Adrenal gland (tissue), 19 donors: ENCODE measurements at places on chromosomes 7 and 10.

DNA sequence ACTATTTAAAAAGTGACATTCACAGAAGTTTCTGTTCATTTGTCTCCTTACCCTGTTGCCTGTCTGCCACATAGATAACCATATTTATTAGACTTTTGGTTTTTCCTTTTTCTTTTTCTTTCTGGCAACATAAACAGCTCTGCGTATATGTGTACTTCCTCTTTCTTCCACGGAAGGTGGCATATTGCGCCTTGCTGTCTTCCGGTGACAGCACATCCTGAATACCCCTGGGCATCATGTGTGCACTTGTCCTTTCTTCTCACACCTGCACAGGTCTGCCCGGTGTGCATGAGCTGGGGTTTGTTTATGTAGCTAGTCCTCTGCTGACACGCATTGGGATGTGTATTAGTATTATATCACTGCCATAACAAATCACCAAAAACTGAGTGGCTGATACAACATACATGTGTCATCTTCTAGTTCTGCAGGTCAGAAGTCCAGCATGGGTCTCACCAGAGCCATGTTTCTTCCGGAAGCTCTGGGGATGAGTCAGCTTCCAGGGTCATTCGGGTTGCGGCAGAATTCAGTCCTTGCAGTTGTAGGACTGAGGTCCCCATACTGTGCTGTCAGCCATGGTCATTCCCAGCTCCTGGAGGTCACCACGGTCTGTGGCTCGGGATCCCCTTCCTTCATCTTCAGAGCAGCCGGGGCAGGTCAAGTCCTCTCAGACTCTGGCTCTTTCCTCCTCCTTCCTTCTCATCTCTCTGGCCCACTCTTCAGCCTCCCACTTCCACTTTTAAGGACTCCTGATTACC lies 596.0 kb upstream of the FOXK1 start:
- no peaks in the 10 kb centered on the region for H3K27me3 ChIP-seq
- H3K4me1 ChIP-seq = no peaks in the 10 kb centered on the region
- no peaks in the 10 kb centered on the region for H3K36me3 ChIP-seq
- no peak overlapping the region for H3K4me3 ChIP-seq
- H3K27ac ChIP-seq = no peak overlapping the region

DNA sequence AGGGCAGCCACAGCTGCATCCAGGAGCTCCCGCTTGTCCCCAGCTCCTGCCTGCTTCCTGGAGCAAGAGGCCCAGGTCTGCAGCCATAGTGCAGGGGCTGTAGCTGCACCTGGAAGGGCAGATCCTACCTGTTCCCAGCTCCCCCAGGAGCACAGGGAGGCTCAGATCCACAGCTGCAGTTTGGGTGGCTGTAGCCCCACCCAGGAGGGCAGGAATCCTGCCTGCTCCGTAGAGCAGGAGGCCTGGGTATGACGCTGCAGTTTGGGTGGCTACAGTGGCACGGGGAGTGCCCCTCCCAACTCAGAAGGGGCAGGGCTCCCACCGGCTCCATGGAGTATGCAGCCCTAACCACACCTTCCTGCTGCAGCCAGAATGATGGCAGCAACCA lies 26.7 kb upstream of the CDCA7L start:
- no peaks in the 10 kb centered on the region for H3K27me3 ChIP-seq
- H3K27ac ChIP-seq = no peak overlapping the region
- H3K4me1 ChIP-seq = no peaks in the 10 kb centered on the region

DNA sequence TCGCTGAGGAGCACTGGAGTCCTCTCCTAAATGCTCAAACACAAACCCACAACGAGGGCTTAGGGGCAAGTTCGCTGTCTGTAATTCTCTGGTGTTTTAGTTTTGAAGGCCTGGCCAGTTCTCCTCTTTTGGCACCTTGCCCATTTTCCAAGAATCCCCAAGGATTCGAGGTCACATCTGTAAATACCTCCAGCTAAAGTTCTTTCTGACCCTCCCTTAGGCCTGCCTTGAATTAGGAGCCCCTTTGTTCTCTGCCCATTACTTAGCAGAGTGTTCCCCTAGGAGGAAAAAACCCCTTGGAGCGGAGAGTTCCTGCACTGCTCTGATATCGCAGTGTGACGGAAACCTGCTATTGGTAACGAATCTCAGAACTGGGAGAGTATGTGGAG lies 743 bp upstream of the PYROXD2 start:
- no peak overlapping the region for H3K4me3 ChIP-seq
- H3K36me3 ChIP-seq = peaks cover 31% of the 10 kb centered on the region
- H3K4me1 ChIP-seq = peaks cover 16% of the 10 kb centered on the region
- DNase-seq = peak; percentile 8

DNA sequence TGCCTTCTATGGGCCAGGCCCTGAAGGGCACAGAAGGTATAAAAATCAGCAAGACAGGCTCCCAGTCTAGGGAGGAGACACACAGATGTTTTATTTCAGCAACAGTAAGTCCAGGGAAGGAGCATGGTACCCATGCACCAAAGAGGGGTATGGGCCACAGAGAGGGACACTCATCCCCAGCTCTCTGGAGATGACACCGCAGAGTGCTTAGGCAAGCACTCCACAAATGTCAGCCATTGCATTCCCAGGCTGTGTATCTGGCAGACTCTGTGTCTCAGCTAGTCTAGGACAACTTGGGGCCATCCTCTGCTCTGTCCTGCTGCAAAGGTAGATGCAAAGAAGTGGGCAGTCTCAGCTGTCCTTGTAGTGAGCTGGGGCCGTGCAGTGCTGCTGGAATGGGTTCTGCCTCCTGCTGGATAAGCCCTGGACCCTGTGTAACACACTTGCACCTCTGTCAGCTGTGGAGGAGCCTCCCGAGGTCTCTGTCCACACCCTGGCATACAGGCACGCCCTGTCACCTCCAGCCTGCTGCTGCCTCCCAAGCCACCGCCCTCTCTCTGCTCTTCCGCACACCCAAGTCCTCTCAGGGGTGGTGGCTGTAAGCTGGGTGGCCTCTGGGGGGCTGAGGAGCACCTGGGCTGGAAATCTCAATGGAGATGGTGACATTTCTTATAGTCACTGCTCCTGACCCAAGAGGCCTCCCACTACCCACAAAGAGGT lies 57.6 kb downstream of the VOPP1 start:
- H3K4me1 ChIP-seq = peaks cover 9% of the 10 kb centered on the region
- DNase-seq = no peak
- no peaks in the 10 kb centered on the region for H3K27me3 ChIP-seq
- H3K4me3 ChIP-seq = no peak overlapping the region
- H3K27ac ChIP-seq = no peak overlapping the region

- no peak for DNase-seq
- no peak overlapping the region for H3K27ac ChIP-seq
Observed at GRCh38 chr10:132742837-132743194, 43.1 kb downstream of the NKX6-2 start.

DNA sequence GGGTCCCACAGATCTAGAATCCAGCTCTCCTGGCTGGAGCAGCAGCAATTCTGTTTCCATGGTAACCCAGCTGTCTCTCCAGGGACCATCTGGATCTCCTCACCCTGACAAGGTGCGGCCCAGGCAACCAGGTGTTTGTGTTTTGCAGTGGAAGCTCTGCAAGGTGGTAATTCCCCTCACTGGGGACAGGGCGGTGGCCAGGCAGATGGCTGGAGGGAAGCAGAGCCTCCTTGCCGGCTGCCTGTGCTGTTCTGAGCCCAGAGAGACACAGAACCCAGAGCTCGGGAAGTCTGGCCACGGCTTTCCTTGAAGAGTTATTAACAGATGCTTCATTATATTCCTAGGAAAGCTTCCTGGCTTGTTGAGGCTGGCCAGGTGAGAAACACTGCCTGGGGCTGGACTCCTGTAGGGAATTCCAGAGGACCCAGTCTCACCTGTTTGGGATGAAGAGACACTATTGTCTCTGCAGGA lies 118.2 kb upstream of the PPIF start:
- H3K4me1 ChIP-seq = peaks cover 10% of the 10 kb centered on the region
- H3K27me3 ChIP-seq = no peaks in the 10 kb centered on the region
- no peaks in the 10 kb centered on the region for H3K36me3 ChIP-seq
- DNase-seq = peak; percentile 84

- DNase-seq = no peak
- H3K27ac ChIP-seq = no peak overlapping the region
- H3K4me3 ChIP-seq = no peak overlapping the region
- no peaks in the 10 kb centered on the region for H3K36me3 ChIP-seq
Observed at GRCh38 chr10:61225939-61226338, 227.2 kb downstream of the TMEM26 start.

DNA sequence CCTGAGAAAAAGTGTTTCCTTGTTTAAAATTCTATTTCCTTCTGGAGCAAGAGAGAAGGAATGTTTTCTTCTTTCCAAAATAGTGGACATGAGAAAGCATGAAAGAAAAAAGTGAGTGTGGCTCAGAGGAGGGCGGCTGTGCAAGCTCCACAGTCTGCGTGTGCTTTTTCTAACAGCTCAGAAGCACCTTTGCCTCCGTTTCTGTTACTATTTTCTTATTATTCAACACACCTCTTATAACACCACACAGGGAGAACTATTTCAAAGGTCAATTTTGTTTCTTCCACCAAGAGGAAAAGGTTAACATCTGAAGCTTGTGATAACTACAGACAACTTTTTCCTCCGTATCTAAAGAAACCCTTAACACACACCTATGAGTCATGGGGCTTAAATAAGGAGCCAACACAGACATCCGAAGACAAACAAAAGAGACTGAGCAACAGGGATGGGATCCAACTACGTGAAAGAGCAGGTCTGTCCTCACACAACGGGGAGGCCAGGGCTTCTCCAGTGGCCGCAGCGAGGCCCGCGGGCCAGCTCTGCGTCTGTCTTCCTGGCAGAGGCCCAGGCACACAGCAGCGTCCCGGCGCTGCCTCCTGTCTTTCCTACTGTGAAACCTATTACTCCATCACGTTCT lies 36.2 kb upstream of the NCAPG2 start:
- no peak overlapping the region for H3K4me3 ChIP-seq
- no peaks in the 10 kb centered on the region for H3K4me1 ChIP-seq
- no peak overlapping the region for H3K27ac ChIP-seq
- no peaks in the 10 kb centered on the region for H3K36me3 ChIP-seq
- peak; percentile 52 for DNase-seq

GRCh38 chr7:158830211-158830723 lies 958 bp upstream of the ESYT2 start:
- no peak overlapping the region for H3K4me3 ChIP-seq
- no peak for DNase-seq
- H3K36me3 ChIP-seq = no peaks in the 10 kb centered on the region

GRCh38 chr7:110050785-110051184 lies 1040.1 kb upstream of the LRRN3 start:
- no peaks in the 10 kb centered on the region for H3K4me1 ChIP-seq
- no peaks in the 10 kb centered on the region for H3K27me3 ChIP-seq
- no peaks in the 10 kb centered on the region for H3K36me3 ChIP-seq
- no peak for DNase-seq
- H3K27ac ChIP-seq = no peak overlapping the region
- H3K4me3 ChIP-seq = no peak overlapping the region

DNA sequence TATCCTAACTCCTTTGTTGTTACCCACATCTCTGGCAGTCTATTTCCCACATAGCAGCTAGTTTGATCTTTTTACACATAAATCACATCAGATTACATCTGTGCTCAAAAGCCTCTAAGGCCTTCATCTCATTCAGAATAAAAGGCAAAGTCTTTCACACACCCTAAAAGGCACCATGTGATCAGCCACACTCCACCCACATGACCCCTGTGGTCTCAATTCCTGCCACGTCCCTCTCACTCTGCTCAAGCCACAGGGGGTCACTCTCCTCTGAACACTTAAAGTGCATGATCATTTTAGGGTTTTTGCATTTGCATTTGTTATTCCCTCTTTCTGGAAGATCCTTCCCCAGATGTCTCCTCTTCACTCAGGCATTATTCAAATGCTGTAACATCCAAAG lies 30.8 kb downstream of the ELAPOR2 start:
- no peaks in the 10 kb centered on the region for H3K27me3 ChIP-seq
- H3K4me1 ChIP-seq = no peaks in the 10 kb centered on the region
- DNase-seq = no peak
- H3K4me3 ChIP-seq = no peak overlapping the region
- no peak overlapping the region for H3K27ac ChIP-seq

GRCh38 chr10:33808475-33808874 lies 474.0 kb upstream of the NRP1 start:
- no peaks in the 10 kb centered on the region for H3K27me3 ChIP-seq
- no peaks in the 10 kb centered on the region for H3K4me1 ChIP-seq
- H3K27ac ChIP-seq = no peak overlapping the region
- no peak for DNase-seq

- no peaks in the 10 kb centered on the region for H3K36me3 ChIP-seq
- H3K27me3 ChIP-seq = peaks cover 97% of the 10 kb centered on the region
- H3K27ac ChIP-seq = no peak overlapping the region
- H3K4me1 ChIP-seq = peaks cover 19% of the 10 kb centered on the region
- peak overlapping the region; percentile 57 for H3K4me3 ChIP-seq
Observed at GRCh38 chr10:101222683-101223273, 6.5 kb downstream of the LBX1 start.

DNA sequence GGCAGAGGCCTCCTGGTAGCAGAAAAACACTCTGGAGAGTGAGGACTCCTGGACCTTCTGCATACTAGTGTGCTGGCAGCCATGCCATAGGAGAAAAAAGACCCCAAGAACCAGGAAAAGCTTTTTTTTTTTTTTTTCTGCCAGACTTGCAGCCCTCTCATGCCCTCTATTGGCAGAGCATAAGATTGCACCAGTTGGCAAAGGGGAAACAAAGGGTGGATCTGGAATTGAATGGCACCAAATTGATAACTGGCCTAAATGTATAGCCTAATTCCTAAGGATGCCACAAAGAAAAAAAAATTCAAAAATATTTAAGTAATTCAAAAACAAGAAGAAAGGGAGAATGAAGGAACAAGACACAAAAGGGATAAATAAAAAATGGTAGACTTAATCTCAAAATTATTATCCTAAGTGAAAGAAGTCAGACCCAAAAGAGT lies 112.5 kb upstream of the GHITM start:
- no peaks in the 10 kb centered on the region for H3K27me3 ChIP-seq
- no peak overlapping the region for H3K27ac ChIP-seq
- H3K36me3 ChIP-seq = no peaks in the 10 kb centered on the region
- H3K4me3 ChIP-seq = no peak overlapping the region

GRCh38 chr7:27389496-27389895 lies 146.9 kb downstream of the EVX1 start:
- no peaks in the 10 kb centered on the region for H3K4me1 ChIP-seq
- no peaks in the 10 kb centered on the region for H3K27me3 ChIP-seq
- no peak overlapping the region for H3K27ac ChIP-seq
- DNase-seq = no peak
- H3K4me3 ChIP-seq = no peak overlapping the region

DNA sequence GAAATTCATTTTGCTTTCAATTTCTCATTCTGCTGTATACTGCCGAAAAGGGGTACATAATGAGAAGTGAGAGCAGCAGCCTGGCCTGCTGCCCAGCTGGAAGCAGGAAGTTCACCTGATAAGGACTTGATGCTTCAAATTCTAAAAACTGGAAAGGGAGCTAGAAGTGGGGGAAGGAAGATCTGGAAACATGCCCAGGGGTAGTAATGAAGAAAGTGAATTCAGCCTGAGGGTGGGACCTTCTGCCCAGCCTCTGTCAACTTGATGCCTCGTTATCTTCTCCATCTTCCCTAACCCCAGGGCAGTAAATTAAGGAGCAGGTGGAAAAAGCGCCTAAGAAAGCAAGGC lies 69.4 kb downstream of the ARMH3 start:
- no peaks in the 10 kb centered on the region for H3K27me3 ChIP-seq
- H3K36me3 ChIP-seq = peaks cover 33% of the 10 kb centered on the region
- DNase-seq = no peak
- peaks cover 14% of the 10 kb centered on the region for H3K4me1 ChIP-seq
- peak overlapping the region; percentile 11 for H3K4me3 ChIP-seq

- H3K4me3 ChIP-seq = no peak overlapping the region
- no peaks in the 10 kb centered on the region for H3K27me3 ChIP-seq
- no peaks in the 10 kb centered on the region for H3K36me3 ChIP-seq
Observed at GRCh38 chr10:51669041-51669440, 30.4 kb downstream of the CSTF2T start.

- H3K27me3 ChIP-seq = no peaks in the 10 kb centered on the region
- DNase-seq = no peak
- no peaks in the 10 kb centered on the region for H3K36me3 ChIP-seq
- H3K27ac ChIP-seq = no peak overlapping the region
- H3K4me3 ChIP-seq = no peak overlapping the region
- H3K4me1 ChIP-seq = no peaks in the 10 kb centered on the region
Observed at GRCh38 chr7:124647630-124648306, 117.8 kb downstream of the GPR37 start.
